ENCODE measurements at places on chromosomes 7 and 10.

DNA sequence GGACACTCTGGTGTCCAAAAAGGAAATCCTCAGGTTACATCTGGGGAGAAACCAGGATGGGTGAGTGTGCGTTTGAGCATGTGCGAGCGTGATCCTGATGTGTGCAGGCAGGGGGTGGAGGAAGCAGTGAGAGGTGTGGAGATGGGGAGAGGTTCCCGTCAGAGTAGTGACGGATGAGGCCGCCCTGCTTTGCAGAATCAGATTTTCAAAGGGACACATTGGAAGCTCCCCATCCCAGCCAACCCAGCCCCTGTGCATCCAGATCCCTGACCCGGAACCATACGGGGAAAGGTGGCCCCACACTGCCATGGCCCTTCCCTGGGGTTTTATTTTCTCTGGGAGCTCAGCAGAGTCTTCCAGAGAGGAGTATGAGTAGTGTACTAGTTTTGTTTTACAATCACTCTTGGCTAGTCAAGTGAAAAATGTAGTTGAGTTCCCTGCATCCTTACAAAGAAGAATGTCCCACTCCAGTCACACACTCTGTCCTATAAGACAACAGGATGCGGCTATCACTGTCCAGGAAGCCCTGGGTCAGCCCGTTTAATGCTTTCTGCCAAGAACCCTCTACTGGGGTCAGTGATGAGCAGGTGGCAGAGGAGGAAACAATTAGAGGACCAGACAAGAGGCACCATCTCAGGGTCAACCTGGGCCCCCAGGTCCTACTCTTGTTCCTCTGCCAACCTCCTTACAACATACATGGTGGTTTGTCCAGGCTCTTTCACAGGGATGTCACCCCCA, 46.8 kb upstream of the PDLIM1 start:
- DNase-seq = no peak

- no peak for DNase-seq
Measured at GRCh38 chr7:131720703-131721102, 164.3 kb upstream of the PODXL start.

DNA sequence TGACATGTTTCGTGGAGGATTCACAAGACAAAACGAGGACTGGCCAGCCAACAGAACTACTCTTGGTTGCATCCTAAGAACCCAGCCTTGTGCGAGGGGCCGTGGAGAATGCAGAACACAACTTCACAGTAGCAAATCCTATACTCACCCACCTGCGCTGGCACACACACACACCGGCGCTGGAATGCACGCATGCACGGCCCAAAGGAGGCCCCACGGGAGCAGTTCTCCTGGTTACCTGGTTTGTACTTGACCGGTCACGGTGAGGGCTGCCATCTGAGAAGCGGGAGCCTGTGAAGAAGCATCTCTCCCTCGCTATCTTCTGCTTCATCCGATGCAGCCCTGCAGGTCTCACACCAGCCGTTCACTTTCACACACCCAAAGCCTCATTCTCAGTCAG, 137.8 kb downstream of the ZMYND11 start:
- DNase-seq = no peak

- no peak for DNase-seq
Measured at GRCh38 chr7:13949445-13949844, 40.0 kb downstream of the ETV1 start.

DNA sequence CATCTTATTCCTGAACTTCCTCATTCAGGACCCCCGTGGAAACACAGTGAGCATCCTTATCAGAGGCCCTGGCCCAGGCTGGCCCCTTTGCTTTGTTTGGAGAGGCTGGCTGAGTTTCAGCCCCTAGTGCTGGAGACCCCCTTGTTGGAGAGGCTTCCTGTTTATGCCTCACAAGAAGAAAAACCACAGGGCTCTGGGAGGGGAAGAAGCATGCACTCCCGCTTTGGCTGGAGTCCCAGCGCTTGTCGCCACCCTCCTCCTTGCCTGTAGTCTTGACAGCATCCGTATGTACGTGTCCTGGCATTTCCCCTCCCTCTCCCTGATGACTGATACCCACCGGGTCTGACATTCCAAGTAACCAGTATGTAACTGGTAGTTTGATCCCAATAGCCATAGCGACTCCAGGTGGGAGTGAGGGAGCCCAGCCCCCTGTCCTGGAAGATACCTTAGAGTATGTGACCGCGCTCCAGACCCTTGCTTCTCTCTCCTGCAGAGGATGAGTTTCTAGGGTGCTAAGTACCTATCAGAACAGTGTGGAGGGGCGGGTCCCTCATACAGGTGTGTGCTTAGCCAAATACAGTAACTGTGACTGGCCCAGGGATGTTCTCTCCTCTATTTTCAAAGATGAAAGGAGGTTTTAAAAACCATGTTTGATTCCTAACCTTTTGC, 6.9 kb upstream of the ATP6V0E2 start:
- no peak for DNase-seq
